ENCODE measurements at places on chromosomes 2 and 18. TPM values are rescaled to one million over a fixed set of nuclear protein-coding genes. Genes with fewer than 3 reads are reported as not detected.

DNA sequence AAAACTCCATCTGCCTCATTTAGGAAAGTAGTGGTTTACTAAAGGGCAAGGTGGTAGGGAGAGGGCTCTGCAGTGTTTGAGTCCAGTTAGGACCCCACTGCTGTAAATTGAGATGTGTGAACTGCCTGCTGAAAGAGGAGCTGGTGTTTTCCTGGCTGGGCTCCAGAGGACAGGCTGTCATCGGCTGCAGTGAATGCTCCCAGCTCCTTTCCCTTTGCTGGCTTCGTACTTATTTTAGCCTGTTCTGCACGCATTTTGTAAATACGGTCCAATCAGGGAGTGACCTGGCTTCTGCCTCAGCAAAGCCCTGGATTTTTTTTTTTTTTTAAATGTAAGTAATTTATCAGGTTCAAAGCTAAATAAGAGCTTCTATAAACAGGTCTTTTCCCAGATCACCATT lies 37.5 kb downstream of the SLC4A3 start:
- no peak overlapping the region for H3K27ac ChIP-seq
- no peak for DNase-seq
- no peaks in the 10 kb centered on the region for H3K36me3 ChIP-seq
- no peak overlapping the region for H3K4me3 ChIP-seq
- no peaks in the 10 kb centered on the region for H3K27me3 ChIP-seq

DNA sequence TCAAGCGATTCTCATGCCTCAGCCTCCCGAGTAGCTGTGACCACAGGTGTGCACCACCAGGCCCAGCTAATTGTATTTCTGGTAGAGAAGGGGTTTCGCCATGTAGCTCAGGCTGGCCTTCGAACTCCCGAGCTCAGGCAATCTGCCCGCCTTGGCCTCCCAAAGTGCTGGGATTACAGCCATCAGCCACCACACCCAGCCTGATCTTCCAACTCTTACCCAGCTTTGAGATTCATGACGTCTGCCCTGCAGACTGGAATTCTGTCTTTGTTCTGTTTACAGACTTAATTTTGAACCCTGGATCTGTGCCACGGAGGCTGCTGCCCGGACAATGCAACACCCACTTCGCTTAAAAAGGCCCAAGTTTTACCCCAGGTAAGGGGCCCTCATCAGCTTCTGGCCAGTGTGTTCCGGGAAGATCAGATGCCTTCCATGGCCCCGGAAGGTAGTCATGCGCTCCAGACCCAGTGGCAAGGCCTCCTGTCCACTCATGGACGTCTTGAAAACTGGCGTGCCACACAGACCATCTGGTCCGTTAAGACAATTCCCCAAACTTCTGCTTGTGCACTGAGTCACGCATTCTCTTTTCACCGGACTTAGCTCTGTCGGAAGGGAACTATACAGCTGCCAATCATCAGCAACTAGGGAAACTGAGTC lies 5.5 kb downstream of the PXDN start:
- H3K27me3 ChIP-seq = no peaks in the 10 kb centered on the region
- no peak overlapping the region for H3K4me3 ChIP-seq
- H3K36me3 ChIP-seq = no peaks in the 10 kb centered on the region

Gene POTEI
- 0.35 TPM for total RNA-seq

Gene PLEKHA3
- total RNA-seq = 17.8 TPM

DNA sequence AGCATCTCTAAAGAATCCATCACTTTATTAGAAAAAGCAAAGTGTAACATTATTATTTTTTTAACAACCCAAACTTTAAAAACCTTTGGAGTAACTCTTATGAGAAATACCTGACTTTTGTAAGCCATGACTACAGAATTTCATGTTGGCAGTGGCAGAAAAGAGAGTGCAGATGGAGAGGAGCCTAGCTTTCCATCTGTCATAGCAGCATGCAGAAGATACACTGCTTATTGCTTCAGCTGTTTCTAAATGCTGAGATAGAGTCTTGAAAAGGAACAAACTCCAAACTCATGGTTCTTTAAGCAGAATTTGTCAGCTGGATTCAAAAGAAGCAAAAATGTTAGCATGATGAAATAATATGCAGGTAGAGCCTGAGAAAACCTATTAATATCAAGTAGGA lies 1130.3 kb downstream of the DPP10 start:
- no peaks in the 10 kb centered on the region for H3K36me3 ChIP-seq
- DNase-seq = no peak
- H3K4me3 ChIP-seq = no peak overlapping the region
- H3K27me3 ChIP-seq = no peaks in the 10 kb centered on the region
- H3K27ac ChIP-seq = no peak overlapping the region

Gene ITGB6
- total RNA-seq = 0.59 TPM

GRCh38 chr2:10400978-10401951 lies 46.9 kb downstream of the ODC1 start:
- H3K27me3 ChIP-seq = no peaks in the 10 kb centered on the region
- H3K27ac ChIP-seq = peak overlapping the region; percentile 43
- no peak for DNase-seq
- H3K4me1 ChIP-seq = no peaks in the 10 kb centered on the region

Gene CGREF1
- total RNA-seq = 7.7 TPM

DNA sequence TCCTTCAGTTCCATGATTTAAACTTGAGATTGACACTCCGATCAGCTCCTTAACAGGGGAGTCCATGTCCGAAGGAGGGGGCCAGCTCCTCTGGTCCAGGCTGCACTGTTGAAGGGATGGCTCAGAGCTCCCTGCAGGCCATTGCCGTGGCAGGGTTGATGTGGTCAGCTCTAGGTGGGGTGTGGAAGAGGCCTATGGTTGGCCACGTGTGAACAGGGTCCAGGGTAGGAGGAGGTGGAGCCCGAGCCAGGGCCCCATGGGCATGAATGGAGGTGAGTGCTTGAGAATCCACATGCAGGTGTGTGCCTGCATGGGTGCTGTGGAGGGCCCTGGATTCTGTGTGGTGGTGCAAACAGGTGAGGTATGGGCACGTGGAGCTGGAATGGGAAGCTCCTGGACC lies 1.1 kb downstream of the SPEG start:
- H3K27ac ChIP-seq = peak overlapping the region; percentile 92
- H3K36me3 ChIP-seq = no peaks in the 10 kb centered on the region
- no peaks in the 10 kb centered on the region for H3K27me3 ChIP-seq
- DNase-seq = no peak
- H3K4me3 ChIP-seq = no peak overlapping the region

Gene KIF1A
- not detected for total RNA-seq

DNA sequence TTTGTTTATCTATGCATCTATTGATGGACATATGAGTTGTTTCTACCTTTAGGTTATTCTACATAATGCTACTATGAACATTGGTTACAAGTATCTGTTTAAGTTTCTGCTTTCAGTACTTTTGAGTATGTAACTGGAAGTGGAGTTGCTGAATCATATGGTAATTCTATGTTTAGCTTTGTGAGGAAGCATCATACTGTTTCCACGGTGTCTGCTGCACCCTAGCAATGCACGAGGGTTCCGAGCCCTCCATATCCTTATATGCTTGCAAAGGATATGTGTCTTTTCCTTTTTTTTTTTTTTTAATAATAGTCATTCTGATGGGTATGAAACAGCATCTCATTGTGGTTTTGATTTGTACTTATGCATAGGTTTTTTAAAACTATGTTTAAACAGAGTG lies 83.7 kb downstream of the FMNL2 start:
- no peak overlapping the region for H3K4me3 ChIP-seq
- no peaks in the 10 kb centered on the region for H3K27me3 ChIP-seq
- no peak for DNase-seq
- no peak overlapping the region for H3K27ac ChIP-seq

GRCh38 chr2:4454907-4455306 lies 751.5 kb downstream of the DCDC2C start:
- no peaks in the 10 kb centered on the region for H3K36me3 ChIP-seq
- H3K4me3 ChIP-seq = no peak overlapping the region
- H3K27me3 ChIP-seq = no peaks in the 10 kb centered on the region
- DNase-seq = no peak

DNA sequence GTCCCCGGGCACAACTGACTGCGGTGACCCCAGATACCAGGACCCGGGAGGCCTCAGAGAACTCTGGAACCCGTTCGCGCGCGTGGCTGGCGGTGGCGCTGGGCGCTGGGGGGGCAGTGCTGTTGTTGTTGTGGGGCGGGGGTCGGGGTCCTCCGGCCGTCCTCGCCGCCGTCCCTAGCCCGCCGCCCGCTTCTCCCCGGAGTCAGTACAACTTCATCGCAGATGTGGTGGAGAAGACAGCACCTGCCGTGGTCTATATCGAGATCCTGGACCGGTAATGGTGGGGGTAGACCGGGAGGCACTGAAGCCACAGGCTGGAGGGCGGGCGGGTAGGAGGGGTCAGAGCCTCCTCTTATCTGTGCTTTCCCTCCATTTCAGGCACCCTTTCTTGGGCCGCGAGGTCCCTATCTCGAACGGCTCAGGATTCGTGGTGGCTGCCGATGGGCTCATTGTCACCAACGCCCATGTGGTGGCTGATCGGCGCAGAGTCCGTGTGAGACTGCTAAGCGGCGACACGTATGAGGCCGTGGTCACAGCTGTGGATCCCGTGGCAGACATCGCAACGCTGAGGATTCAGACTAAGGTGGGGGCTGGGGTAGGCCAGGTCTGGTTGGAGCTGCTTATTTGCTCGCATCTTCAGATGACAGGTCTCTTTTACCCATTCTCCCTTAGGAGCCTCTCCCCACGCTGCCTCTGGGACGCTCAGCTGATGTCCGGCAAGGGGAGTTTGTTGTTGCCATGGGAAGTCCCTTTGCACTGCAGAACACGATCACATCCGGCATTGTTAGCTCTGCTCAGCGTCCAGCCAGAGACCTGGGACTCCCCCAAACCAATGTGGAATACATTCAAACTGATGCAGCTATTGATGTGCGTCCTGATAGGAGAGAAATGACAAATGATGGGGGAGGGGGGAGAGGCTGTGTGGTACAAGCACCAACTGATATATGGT lies 780 bp downstream of the HTRA2 start:
- no peaks in the 10 kb centered on the region for H3K4me1 ChIP-seq
- peak overlapping the region; percentile 84 for H3K4me3 ChIP-seq
- H3K27ac ChIP-seq = peak overlapping the region; percentile 88
- H3K27me3 ChIP-seq = no peaks in the 10 kb centered on the region

- H3K4me1 ChIP-seq = peaks cover 7% of the 10 kb centered on the region
- H3K27me3 ChIP-seq = peaks cover 16% of the 10 kb centered on the region
- H3K4me3 ChIP-seq = no peak overlapping the region
- no peaks in the 10 kb centered on the region for H3K36me3 ChIP-seq
Observed at GRCh38 chr2:104857262-104858005, 3.5 kb downstream of the POU3F3 start.

- H3K36me3 ChIP-seq = no peaks in the 10 kb centered on the region
- H3K27ac ChIP-seq = no peak overlapping the region
- DNase-seq = no peak
Observed at GRCh38 chr18:12765126-12765525, 62.3 kb downstream of the PSMG2 start.

Gene SP140L
- total RNA-seq = 14.1 TPM

GRCh38 chr18:40380686-40381439 lies 1574.2 kb upstream of the PIK3C3 start:
- H3K27ac ChIP-seq = no peak overlapping the region
- H3K4me1 ChIP-seq = no peaks in the 10 kb centered on the region

GRCh38 chr2:170404846-170405245 lies 226.9 kb downstream of the MYO3B start:
- DNase-seq = no peak
- H3K4me1 ChIP-seq = no peaks in the 10 kb centered on the region
- H3K4me3 ChIP-seq = no peak overlapping the region
- H3K27ac ChIP-seq = no peak overlapping the region
- H3K27me3 ChIP-seq = no peaks in the 10 kb centered on the region
- no peaks in the 10 kb centered on the region for H3K36me3 ChIP-seq

- no peaks in the 10 kb centered on the region for H3K27me3 ChIP-seq
- no peaks in the 10 kb centered on the region for H3K4me1 ChIP-seq
- H3K4me3 ChIP-seq = no peak overlapping the region
- H3K36me3 ChIP-seq = no peaks in the 10 kb centered on the region
Observed at GRCh38 chr2:234958311-234958710, 6.5 kb downstream of the SH3BP4 start.

GRCh38 chr2:39618736-39619135 lies 47.0 kb upstream of the TMEM178A start:
- H3K27ac ChIP-seq = no peak overlapping the region
- no peak for DNase-seq
- no peaks in the 10 kb centered on the region for H3K4me1 ChIP-seq

Gene DYNAP
- total RNA-seq = not detected

Gene ZNF385B
- not detected for total RNA-seq

Gene C2orf66
- not detected for total RNA-seq

Gene LONRF2
- 188 TPM for total RNA-seq

Gene CAPN14
- total RNA-seq = 0.29 TPM

Gene SIX2
- total RNA-seq = 0.48 TPM

Gene LBX2
- total RNA-seq = not detected

GRCh38 chr2:121104721-121105141 lies 180.3 kb downstream of the TFCP2L1 start:
- no peaks in the 10 kb centered on the region for H3K4me1 ChIP-seq
- no peak overlapping the region for H3K4me3 ChIP-seq
- H3K27me3 ChIP-seq = no peaks in the 10 kb centered on the region
- no peaks in the 10 kb centered on the region for H3K36me3 ChIP-seq

- H3K36me3 ChIP-seq = no peaks in the 10 kb centered on the region
- peaks cover 13% of the 10 kb centered on the region for H3K4me1 ChIP-seq
- no peak for DNase-seq
- peak overlapping the region; percentile 23 for H3K27ac ChIP-seq
Observed at GRCh38 chr2:150476809-150477302, 10.6 kb downstream of the RND3 start.

DNA sequence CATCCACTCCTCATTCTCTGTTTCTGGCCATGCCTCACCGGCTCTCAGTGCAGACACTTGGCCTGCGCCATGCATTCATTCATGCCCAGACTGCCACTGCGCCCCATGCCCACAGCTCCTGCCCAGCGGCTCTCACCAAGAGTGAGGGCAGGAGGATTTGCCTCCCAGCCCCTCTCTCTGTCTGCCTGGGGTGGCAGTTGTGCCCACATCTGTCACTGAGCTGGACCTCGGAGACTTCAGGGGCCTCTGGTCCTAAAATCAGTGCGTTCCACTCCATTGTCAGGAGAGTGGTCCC lies 75.1 kb downstream of the CIB4 start:
- H3K4me1 ChIP-seq = no peaks in the 10 kb centered on the region
- DNase-seq = no peak
- no peaks in the 10 kb centered on the region for H3K36me3 ChIP-seq
- H3K27me3 ChIP-seq = peaks cover 5% of the 10 kb centered on the region
- no peak overlapping the region for H3K27ac ChIP-seq
- H3K4me3 ChIP-seq = no peak overlapping the region
